ENCODE measurements at places on chromosomes 2 and 18.

DNA sequence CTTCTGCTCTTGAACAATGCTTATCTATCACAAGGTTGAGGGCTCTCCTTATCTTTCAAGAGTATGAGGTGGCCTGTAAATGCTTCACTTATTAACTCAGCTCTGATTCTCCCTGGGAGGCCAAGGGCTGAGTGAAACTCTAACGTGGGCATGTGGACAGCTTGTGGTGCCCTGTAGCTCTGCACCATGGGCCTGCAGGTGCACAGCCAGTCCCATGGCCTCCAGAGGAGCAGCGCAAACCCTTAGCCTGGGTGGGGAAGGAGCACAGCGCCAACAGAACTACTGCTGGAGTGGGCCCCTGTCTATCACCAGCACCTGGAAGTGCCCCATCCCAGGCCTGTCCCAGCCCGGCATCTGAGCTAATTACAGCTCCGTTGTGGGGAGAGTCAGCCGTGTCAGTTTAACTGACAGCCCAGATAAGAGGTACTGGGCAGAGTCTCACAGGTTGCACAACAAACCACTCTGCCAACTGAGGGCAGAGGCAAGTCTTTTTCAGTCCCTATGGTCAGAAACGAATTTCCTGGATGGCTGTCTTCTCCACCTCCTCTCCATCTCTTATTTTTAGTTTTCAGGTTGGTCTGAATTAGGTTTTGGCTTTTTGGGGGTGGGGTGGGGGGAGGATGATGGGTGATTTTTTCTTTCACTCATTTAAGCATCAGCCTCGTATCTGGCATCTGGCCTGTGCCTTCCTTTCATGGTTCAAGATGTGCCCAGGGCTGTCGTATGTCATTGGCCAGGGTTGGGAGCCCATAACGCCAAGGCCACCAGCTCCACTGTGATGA, 219.5 kb downstream of the BCL2 start:
- no peak for DNase-seq

GRCh38 chr2:31329081-31329625, 85.4 kb downstream of the XDH start:
- DNase-seq: no peak

- DNase-seq: no peak
These were observed 55.6 kb downstream of the THADA start for GRCh38 chr2:43540021-43540779.

DNA sequence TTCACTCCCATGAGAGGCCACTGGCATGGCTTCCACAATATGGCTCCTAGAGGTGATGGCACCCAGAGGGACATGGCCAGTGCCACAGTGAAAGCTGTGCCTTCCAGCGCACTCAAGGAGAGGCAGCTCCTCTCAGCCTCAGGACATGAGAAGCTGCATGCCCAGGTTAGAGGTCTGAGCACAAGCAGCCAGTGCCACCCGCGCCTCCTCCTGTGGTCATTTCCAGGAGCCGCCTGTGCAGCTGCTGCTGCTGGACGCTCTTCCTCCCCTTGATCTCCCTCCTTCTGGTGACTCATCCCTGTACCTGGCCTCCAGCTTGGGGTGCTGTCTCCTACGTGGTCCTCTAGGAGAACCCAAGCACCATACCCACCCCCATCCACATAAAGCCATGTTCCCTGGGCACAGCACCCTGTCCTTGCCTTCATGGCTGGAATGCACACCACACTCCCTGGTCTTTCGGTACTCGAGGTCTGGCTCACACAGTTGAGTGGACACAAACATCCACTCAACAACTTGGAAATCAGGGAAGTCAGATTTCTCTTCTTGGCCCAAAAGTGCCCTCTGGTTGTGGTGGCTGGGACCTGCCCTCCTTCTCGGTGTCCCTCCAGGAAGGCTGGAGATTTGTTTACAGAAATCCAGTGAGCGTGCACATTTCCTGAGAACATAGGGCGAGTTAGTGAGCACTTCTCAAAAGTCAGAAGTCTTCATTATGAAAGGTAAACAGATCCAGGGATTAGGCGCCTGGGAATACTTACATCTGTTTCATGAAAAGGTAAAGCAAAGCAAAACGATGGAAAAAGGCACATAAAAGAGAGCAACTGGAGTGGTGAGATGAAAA, 96.7 kb downstream of the EIPR1 start:
- no peak for DNase-seq

GRCh38 chr2:102386867-102387541, 31.4 kb downstream of the IL18R1 start:
- no peak for DNase-seq
